NCI-H2171 (cell line): ENCODE measurements at places on chromosomes 3 and 15.

DNA sequence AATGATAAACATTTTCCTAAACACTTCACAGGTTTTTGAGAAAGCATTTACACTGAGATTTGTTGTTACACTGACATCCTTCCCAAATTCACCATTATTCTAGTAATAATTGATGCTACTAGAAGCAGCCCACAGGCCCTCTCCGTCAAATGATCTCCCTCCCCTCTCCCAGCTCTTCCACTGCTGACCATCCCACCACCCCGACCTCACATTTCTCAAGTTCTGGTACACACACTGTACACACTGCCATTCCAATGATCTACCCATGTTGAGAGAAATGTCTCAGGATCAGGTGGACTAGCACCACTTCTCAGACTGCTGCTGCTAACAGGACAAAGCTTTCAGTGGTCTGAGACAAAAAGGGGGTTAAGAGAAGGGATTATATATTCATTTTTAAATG, 3.5 kb downstream of the TBC1D5 start:
- no peak for DNase-seq

GRCh38 chr3:192253138-192253887, 474.0 kb downstream of the FGF12 start:
- no peak for DNase-seq

- DNase-seq: no peak
These were observed 7.6 kb upstream of the FOXB1 start for GRCh38 chr15:59996298-59997041.

GRCh38 chr3:140727886-140728285, 50.0 kb downstream of the TRIM42 start:
- DNase-seq: no peak

DNA sequence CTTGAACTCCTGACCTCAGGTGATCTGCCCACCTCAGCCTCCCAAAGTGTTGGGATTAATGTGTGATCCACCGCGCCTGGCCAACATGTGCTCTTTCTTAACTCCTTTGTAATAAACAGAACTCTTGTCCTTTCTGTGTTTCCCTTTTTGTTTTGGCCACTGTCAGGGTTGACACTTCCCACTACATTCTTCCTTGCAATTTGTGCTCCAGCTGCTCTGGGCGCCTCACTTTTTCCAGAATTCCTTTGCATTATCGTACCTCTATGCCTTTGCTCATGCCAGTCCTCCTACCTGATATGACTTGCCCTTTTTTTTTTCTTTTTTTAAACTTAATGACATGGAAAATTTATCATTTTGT, 38.8 kb upstream of the SMAD3 start:
- no peak for DNase-seq

DNA sequence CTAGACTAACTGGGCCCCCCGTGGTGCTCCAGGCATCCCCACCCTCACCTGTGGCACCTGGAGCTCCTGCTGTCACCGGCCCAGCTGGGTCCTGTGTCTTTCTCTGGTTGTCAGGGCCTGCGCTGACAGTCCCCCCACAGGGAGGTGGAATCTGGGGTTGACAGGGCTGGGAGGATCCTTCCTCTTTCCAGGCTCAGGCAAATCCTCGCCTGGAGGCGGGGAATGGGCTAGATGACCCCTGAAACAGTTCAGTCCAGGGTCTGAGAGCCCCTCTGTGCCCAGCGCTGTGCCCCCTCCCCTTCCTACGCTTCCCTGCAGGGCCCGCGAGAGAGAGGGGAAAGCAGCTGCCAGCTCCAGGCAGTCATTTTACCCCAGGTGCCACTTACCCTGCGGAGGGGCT, 50.1 kb upstream of the MCF2L2 start:
- DNase-seq: peak; percentile 81

DNA sequence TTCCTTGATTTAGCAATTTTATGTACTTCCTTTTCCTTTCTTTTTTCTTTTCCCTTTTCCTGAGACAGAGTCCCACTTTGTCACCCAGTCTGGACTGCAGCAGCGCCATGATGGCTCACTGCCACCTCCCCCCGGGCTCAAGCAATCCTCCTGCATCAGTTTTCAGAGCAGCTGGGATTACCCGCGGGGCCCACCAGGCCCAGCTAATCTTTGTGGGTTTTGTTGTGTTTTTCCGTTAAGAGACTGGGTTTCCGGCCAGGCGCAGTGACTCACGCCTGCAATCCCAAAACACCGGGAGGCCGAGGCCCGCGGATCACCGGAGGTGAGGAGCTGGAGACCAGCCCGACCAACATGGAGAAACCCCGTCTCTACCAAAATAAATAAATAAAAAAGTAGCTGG, 17.7 kb downstream of the GOLGA8S start:
- DNase-seq: no peak

- no peak for DNase-seq
These were observed 127.5 kb downstream of the BDH1 start for GRCh38 chr3:197428117-197428801.

GRCh38 chr3:82978368-82978767, 1216.9 kb upstream of the GBE1 start:
- DNase-seq: no peak

GRCh38 chr15:25894371-25894902, 31.3 kb upstream of the ATP10A start:
- DNase-seq: no peak
